ENCODE measurements at places on chromosomes 1 and 21.

- peak; percentile 11 for DNase-seq
Measured at GRCh38 chr1:158371188-158371953, 17.7 kb downstream of the CD1E start.

DNA sequence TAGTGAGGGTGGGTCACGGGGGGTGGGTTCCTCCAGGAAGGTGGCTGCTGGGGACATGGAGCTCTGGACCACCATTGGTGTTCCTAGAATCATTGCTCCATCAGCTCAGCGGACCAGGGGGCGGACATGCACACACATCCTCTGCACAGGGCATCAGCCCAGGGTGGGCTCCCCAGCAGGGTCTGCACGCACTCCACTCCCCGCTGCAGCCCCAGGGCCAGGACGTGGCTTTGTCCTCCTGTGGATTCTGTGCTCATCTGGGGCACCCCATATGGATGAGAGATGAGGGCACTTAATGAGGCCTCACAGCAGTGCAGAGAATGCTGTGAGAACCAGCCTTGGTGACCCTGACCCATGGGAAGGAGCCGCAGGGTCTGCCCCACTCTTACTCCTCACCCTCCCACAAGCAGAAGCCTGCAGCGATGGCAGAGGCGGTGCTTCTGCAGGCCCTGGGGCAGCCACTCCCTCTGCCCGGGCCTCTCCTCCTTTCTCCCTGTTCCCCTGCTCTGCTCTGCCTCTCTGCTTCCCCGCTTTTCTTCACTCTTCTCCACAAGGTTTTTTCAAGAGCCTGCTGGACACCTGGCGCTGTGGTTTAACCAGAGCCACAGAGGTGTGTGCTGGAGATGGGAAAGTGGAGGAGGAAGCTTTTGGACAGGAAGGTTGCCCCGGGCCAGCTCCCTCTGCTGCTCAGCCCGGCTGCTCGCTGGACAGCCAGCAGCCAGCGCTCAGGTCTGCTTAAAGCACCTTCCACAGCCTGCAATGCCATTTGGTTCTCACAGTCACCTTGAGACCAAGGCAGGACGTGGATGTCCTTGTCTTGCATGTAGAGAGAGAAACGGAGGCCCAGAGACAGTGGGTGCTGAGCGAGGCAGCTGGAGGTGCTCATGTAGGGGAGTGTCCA, 26.3 kb upstream of the PCBP3 start:
- DNase-seq = no peak

GRCh38 chr1:164961715-164962114, 394.8 kb downstream of the LMX1A start:
- no peak for DNase-seq

GRCh38 chr21:36419996-36420395, 34.8 kb downstream of the CHAF1B start:
- DNase-seq = peak; percentile 27

GRCh38 chr1:83929184-83929583, 69.7 kb downstream of the TTLL7 start:
- DNase-seq = no peak

- DNase-seq = no peak
Measured at GRCh38 chr1:100266741-100267140, 725 bp downstream of the RTCA start.

GRCh38 chr1:22628698-22629444, 7.6 kb upstream of the C1QA start:
- DNase-seq = no peak

GRCh38 chr1:70071601-70072000, 133.8 kb downstream of the LRRC40 start:
- DNase-seq = no peak

GRCh38 chr1:938088-938683, 14.5 kb downstream of the SAMD11 start:
- no peak for DNase-seq

DNA sequence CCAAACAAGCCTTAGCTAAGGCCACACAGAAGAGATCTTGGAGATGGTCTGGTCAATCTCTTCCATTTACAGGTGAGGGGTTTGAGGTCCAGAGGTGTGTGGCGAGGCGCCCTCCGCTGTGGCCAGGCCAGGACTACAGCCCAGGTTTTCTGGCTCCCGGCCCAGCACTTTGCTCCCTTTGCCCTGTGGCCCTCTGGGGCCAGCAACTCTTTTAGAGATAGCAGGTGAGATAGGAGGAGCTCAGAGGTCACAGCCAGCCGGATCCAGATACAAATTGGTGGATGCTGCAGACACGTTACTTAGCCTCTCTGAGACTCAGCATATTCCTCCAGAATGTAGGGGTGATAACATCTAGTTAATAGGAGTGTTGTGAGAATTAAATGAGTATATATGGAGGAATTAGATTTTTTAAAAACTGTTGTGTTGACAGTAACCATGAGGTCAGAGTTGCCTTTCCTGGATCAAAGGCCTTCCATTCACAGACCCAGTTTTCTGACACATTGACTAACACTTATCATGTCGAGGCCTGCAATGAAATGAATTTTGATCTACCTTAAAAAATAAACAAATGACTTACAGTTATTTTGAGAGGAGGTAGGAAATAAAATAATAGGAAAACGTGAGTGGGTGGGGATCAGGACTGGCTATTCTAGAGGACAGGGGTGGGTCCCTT, 16.6 kb downstream of the TEX35 start:
- DNase-seq = no peak

DNA sequence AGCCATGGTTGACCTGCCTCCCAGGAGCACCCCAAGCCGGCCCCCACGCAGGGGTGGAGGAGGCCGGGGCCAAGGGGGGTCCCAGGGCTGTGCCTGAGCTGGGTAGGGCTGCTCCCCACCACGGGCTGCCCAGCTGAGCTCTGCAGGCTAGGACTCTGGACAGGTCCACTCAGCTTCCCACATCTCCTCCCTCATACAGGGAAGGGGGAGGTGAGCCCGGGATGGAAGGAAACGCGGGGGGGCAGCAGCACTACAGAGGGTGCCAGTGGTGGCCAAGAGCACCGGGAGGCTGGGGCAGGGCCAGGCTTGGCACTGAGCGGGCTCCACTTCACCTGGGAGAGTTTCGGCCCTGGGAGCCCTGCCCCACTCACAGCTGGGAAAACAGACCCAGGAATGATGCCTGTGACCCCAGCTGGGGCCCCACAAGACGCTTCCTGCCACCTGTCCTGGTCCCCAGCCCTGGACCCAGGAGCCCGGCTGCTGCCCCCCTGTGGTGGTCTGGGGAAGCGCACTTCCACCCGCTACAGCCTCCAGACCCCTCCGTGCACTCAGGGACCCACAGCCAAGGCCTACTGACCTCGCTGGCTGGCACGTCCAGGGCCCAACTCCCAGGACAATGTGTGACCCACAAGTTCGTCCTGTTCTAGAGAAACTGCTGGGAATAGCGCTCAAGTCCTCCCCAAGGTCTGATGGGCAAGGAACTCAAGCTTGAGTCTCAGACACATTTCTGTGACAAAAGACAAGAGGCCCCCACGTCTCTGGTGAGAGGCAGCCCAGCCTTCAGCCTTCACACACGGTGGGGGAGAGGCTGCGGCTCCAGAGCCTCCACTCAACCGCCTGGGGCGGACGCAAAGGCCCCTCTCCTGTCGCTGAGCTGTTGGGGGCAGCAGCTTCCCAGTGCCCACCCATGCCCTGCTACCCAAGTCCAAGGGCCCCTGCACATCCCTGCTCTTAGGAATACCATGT, 3.0 kb downstream of the AURKAIP1 start:
- DNase-seq = peak; percentile 52

DNA sequence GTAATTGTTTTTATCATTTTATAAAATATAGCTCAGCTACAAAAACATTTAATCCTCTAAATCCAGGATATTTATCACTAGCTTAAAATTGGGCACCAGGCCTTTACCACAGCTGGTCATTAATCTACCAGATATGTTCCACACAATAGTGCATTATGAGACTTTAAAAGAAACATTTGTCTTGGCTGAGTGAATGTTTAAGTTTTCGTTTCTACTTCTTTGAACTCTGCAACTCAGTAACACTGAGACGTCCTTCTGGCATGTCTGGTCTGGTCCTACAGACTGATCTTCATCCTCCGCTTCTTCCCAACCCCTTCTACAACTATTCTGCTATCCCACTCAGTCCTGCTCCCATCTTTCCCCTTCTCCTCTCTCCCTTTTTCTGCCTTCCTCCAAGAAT, 296.2 kb downstream of the NEGR1 start:
- no peak for DNase-seq

DNA sequence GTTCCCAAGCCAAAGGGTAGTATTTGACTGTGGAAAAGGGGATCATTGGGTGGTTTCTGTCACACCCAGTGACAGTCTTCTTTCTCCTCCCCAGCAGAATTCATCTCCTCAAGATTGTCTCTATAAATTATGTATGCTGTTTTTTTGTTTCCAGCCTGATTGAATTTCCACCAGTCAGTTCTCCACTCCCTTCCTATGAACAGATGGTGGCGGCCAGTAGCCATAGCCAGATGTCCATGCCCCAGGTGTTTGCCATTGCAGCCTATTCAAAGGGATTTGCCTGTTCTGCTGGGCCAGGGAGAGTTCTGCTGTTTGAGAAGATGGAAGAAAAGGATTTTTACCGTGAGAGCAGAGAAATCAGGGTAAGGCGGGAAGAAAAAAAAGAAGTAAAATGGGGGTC, 12.9 kb downstream of the CFAP57 start:
- DNase-seq = no peak

GRCh38 chr1:64549464-64550239, 79.7 kb downstream of the CACHD1 start:
- no peak for DNase-seq

DNA sequence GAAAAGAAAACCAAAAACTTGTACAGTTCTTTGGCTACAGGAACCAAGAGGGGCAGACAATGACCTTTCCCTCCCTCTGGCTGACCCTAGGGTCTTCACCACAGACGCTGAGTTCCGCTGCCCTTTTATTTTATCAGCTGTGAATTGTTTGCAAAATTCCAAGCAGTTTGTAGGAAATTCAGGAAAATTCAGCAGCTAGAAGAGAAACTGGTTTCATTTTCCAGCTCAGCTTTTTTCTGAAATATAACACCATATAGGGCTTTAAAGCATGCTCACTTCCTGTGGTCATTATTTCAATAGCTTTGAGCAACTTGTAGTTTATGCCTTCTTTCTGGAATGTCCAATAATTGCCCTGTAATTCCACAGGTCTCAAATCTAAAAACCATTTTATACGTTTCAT, 5.5 kb upstream of the PIK3R3 start:
- no peak for DNase-seq
